Stimulated activated CD4-positive, alpha-beta T cell treated with anti-CD3 and anti-CD28 coated beads, TNF-alpha, amount 100 ng/mL, for 1 hour (primary cell): ENCODE measurements at places on chromosomes 16 and 17.

- DNase-seq, result no peak
Observed at GRCh38 chr17:34361478-34362061, 1.5 kb downstream of the CCL1 start.

DNA sequence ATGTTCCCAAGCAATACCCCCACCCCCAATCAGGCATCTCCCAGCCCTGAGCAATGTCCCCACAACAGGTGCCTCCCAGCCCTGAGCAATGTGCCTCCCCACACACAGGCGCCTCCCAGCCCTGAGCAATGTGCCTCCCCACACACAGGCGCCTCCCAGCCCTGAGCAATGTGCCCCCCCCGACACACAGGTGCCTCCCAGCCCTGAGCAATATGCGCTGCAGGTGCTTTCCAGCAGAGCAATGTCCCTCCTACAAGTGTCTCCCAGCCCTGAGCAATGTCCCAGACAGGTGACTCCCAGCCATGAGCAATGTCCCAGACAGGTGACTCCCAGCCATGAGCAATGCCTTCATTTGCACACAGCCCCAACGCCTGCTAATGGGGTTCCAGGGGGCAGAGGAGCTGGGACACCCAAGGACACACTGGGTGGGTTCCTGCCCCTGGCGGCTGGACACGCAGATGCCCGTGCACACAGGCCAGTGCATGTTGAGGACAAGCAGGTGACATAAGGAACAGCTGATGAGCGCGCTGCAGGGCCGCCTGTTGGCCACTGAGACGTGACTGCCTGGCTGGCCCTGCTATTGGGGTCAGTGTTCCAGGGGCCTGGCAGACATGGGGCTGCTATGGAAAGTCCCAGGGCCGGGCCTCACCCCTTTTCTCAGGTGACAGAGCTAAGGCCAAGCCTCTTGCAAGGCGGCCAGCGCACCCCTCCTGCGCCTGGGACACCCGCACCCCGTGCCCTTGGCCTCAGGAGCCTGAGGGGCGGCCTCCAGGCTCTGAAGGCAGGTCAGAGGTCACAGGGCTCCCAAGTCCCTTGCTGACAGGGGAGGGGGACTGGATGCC, 26.9 kb upstream of the PABPN1L start:
- DNase-seq, result no peak

- DNase-seq, result peak; percentile 46
Observed at GRCh38 chr16:2919511-2920255, 8.0 kb downstream of the FLYWCH1 start.

DNA sequence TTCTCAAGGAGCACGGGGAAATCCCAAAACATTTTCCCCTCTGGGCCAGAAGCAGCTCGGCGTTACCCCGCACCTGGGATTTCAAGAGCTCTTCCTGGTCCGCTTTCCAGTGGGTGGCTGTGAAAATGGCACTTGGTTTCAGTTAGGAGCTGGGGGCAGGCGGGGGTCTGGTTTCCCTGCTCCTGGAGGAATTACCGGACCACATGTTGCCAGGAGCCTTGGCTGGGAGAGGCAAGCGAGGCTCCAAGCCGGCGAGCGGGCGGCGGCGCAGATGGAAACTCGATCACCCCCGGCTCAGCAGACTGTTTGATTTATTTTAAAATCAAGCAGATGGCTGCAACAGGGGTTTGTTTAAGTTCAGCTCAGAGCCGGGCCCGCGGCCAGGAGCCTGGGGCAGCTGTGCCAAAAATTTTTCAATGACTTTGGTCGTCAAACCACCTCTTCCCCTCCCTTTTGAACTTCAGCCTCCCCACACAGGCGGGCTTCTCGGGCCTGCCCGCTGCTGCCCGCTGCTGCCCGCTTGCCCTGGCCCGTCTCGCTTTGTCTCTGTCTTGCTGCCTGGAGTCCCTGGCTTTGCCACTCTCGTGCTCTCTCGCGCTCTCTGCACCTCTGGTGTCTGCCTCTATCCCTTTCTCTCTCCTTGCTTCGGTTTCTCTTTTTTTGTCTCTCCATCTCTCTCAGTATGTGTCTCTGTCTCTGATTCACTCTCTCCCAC, 108.0 kb upstream of the CIBAR2 start:
- no peak for DNase-seq

DNA sequence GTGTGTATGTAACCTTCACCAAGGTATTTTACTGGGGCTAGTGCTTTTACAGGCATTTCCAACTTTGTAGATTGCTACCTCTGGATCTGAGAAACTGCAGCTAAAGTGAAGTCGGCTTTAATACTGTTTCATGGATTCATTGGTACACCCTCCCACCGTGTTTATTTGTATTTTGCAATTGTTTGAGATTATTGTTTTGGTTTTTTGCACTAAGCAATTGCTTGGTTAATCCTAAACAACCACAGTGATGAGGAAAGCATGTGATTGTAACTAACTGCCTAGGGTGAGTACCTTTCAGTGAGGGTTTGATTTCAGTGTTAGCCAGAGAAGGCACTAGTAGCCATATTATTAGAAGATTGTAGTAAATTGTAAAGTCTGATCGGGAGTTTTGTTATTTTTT, 3.3 kb downstream of the LUC7L3 start:
- DNase-seq, result no peak

DNA sequence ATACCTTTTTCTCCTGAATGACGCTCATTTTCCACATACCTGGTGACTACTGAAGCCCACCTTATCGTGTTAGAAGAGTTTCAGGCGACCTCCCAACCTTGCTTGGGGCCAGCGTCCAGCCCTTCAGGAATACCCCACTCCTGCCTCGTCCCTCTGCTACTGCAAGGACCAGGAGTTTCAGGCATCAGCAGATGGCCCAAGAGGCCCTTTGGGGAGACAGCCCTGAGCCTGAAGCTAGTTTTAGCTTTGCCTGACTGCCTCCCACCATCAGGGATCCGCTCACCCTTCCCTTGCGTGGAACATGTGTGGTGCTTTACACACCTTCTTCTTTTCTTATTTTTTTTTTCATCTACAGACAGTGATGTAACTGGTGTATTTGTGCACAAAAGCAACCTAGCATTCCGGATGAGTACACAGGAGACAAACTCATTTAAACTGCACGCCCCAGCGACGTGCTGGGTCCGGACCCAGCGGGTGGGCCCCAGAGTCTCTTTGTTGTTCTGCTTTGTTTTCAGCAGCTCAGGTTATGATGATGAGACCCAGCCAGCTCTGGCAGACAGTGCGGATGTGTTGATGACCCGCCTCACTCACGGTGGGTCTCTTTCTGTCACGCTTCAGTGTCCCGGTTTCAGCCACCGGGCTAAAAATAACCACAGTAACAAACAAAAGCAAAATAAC, 242.4 kb downstream of the C16orf95 start:
- DNase-seq, result no peak

DNA sequence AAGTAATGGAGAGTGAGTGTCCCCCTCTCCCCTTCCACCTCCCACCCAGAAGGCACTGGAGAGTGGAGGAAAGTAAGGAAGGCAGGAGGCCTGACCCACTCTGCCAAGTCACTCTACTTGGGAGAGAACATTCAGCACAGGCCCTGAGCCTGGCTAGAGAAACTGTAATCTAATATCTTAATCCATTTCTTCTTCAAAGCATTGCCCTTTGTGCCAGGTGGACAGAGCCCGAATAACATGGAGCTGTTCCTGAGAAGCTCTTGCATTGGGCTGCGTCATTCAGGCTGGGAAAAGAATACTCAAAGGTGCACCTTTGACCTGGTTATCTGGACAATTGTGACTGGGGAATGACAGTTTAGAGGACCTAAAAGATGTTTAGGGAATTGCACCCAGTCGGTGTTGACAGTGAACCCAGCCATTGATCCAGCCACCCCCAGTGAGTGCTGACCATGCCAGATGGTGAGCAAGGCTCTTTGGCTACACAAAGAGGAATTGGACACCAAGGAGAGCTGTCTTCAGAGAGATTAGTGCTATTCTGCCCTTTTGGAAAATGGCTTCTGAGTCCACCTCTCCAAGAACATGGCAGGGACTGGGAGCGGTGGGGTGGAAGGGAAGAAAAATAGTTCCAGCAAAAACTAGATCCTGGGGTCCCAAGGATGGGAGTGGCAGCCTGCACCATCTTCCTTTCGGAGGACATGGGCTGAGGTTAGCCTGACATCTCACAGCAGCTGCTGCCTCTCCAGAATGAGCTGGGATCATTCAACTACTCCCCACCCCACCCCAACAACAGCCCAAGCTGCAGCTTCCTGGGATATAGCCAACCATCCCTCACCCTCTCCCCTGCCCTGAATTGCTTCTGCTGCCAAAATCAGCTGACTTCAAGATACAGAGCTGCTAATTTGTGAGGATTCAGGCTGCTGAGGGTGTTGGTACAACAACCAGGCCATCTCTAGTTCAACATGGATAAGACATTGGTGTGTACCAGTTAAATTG, 11.6 kb upstream of the NOG start:
- no peak for DNase-seq

- DNase-seq, result no peak
Observed at GRCh38 chr17:37706446-37706845, 38.4 kb downstream of the HNF1B start.

DNA sequence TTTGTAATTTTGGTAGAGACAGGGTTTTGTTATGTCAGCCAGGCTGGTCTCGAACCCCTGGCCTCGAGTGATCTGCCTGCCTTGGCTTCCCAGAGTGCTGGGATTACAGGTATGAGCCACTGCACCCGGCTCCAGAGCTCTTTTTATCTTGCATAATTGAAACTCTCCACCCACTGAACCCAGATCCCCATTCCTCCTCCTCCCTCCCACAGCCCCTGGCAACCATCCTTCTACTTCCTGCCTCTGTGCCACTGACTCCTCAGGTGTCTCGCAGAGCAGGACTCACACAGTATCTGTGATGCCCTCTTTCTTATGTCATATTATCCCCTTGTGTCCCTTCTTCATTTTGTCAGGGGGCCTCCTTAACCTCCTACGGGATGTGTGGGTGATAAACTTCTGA, 340.7 kb downstream of the SLC39A11 start:
- DNase-seq, result no peak

GRCh38 chr16:24273508-24274182, 17.5 kb downstream of the CACNG3 start:
- no peak for DNase-seq

- no peak for DNase-seq
Observed at GRCh38 chr16:9308356-9308801, 216.9 kb downstream of the HAPSTR1 start.

GRCh38 chr17:6913608-6914443, 82.0 kb upstream of the ALOX12 start:
- DNase-seq, result peak; percentile 45

DNA sequence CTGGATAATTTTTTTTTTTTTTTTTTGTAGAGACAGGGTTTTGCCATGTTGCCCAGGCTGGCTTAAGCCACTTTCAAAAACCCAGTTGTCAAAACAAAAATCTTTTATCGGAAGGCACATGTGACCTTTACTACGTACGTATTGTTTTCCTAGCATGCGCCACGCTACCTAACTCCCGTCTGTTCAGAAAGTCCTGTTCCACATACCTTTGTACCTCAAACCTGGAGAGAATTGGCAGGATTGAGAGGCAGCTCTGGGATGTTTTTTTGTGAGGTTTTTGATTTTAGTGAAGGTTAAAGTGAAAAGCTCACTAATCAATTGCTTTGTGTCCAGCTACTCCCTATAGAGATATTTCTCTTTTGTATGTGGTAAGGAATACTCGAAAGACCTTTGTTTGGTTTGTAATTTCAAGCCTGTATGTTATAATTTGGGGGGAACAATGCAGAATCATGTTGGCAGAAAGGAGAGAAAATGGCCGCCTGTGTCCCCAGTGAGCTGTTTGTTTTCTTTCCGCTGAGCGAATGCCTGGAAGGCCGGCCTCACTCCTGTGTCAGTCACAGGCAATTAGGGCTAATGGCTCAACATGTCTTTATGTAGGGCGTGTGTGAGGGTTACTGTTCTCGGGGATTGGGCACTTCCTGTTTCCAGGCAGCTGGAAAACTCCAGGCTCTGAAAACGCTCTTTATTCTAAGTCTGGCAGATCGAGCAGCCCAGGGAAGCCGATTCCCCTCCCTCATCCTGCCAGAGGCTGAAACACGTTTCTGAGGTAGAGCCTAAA, 60.8 kb upstream of the CLEC18A start:
- DNase-seq, result no peak

DNA sequence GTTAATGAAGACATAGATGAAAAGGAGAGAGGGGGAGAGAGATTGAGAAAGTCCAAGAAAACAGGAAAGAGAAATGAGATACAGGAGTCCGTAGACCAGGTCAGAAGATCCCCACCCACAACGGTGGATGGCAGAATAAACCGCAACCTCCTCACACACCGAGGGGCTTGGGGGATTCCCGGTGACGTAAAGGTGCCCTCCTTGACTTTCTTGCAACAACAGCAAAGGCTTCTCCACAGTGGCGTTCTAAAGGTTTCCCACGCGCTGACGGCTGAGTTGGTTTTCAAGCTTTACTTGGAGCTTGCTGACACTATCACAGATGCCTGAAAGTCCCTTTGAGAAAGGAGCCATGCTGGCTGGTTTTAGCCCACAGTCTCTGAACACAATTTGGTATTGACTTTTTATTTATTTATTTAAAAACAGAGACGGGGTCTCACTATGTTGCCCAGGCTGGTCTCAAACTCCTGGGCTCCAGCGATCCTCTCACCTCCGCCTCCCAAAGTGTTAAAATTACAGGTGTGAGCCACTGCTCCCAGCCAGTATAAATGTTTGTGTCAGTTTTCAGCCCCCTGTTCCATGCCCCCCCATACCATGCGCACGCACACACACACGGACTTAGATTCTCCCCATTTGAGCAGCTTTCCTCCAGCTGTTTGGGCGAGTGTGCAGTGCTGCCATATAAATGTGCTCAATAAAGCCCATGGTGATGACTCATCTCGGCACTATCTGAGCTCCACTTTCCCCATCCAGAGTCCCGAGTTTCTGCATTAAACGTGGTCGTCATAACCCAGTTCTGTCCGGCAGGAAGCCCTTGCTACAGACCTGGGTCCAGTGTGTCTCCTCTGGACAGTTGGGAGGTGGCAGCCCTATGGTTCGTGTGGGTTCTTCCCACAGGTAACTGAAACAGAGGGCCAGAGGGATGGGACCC, 33.0 kb upstream of the SEC14L1 start:
- DNase-seq, result peak; percentile 22

DNA sequence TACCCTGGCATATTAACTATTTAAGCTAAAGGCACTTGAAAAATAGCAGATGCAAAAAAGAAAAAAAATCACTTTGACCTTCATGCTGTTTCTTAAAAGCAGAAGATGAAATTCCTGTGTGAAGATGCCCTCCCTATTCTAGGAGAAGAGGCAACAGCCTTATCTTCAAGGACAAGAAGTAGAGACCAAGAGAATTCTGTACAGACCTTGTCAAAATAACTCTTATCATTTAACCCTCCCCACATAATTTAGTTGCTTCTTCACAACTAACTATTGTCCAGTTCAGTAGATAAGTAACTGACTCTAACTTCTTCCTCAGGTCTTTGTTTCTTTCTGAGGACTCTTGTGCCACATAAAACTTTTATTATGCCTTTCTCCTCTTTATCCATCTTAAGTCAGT, 72.0 kb upstream of the MARCHF10 start:
- DNase-seq, result no peak

- no peak for DNase-seq
Observed at GRCh38 chr16:19883966-19884485, 622 bp downstream of the GPRC5B start.

GRCh38 chr17:45035848-45036247, 15.6 kb downstream of the DCAKD start:
- DNase-seq, result no peak

- DNase-seq, result no peak
Observed at GRCh38 chr17:66021757-66022156, 170.2 kb downstream of the CEP112 start.
